ENCODE measurements at places on chromosomes 7 and 10.

- no peak for DNase-seq
These were observed 23.7 kb downstream of the RTKN2 start for GRCh38 chr10:62244785-62245467.

GRCh38 chr10:124091646-124092249 lies 1.6 kb downstream of the CHST15 start:
- DNase-seq = no peak

GRCh38 chr10:117005026-117005526 lies at the start of gene SHTN1:
Gene SHTN1 (minus strand): TSS chr10:117005187. CDS start chr10:117005079, 108 bp downstream.
- DNase-seq = no peak

- DNase-seq = no peak
These were observed 424.8 kb downstream of the KIF20B start for GRCh38 chr10:90126256-90126595.

All from stimulated activated CD8-positive, alpha-beta memory T cell treated with anti-CD3 and anti-CD28 coated beads, Interleukin-2, amount 100 ng/mL, for 48 hours (primary cell).